ENCODE measurements at places on chromosomes 2 and 18.
A peak's percentile ranks its signal among the peaks of the same experiment; 100 is the strongest.

- peak; percentile 7 for DNase-seq
These were observed 10.3 kb upstream of the CHST10 start for GRCh38 chr2:100427627-100428258.

DNA sequence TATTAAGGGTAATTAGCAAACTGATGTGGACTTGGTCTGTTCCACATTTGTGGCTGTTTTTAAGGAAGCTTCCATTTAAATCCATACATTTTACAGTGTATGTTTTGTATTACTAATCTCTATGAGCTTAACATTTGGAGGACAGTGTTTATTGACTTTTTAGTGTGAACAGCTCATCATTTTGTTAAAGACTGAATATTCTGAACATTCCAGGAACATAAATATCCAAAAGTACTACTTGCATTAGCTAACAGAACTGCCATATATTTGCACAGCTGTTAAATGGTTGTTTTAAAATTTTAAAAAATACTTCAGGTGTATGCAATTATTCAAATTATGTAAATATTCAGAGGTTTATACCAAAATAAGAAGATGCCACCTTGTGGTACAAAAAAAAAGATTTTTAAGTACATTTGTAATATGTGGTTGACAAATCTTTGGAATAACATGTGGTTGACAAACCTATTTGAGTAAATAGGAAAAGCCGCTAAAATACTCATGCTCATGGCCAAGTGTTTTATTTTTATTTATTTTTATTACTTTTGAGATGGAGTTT is 439.7 kb upstream of the FANCL start:
- no peak for DNase-seq

- DNase-seq, result no peak
These were observed 33.9 kb upstream of the BMP10 start for GRCh38 chr2:68905116-68905515.

- no peak for DNase-seq
These were observed 342.6 kb downstream of the CELF4 start for GRCh38 chr18:37222999-37223378.

GRCh38 chr18:6746386-6746960 is 17.0 kb downstream of the ARHGAP28 start:
- no peak for DNase-seq

- peak; percentile 27 for DNase-seq
These were observed 25.7 kb downstream of the SRBD1 start for GRCh38 chr2:45585267-45585861.

DNA sequence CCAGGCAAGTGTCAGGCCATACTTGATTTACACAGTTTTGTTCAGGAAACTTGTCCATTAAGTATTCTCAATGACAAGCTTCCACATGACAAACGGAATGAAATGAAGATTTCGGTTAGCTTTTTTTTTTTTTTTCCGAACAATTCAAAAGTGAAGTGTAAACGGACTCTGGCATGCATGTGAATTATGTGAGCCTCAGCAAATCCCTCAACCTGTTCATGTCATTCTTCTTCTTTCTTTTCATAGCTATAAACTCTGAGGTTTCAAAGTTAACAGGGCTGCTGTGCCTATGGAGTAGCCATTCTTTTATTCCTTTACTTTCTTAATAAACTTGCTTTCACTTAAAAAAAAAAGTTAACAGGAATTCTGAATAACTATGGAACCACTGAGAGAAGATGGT is 110.3 kb downstream of the NOL10 start:
- no peak for DNase-seq

GRCh38 chr2:217208867-217209266 is 349.0 kb upstream of the TNP1 start:
- DNase-seq, result no peak

DNA sequence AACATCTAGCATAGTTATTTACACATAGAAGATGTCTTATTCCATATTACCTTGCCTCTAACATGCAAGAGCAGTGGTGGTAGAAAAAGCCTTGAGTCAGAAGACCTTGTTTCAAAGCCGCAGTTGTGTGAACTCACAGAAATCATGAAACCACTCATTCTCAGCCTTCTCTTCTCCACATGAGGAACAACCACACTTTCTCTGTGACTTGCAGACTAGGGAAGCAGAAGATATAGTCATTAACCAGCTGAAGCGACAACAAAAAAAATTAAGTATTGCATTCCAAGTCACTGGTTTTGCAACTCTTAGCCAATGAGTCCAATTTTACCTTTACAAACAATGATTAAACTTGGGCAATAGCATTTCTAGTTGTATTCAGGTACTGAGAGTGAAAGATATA is 19.0 kb downstream of the TWSG1 start:
- no peak for DNase-seq

DNA sequence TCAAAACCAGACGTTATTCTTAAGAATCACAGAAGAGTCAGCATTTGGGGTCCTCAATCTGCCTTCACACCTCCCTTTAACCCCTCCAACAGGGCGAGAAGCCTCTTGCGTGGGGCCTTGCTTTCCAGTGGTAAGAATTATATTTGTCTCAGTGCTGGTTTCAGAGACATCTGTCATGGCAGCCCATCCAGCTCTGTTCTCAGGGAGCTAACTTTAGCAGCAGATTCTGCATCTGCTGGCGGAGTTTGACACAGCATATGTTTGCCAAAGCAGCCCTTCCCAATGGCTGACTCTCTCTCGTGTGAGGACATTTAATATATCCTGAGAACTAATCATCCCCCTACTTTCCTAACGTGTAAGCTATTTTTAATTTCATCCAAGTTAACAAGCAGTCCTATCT is 91.5 kb upstream of the BCL11A start:
- no peak for DNase-seq

GRCh38 chr2:229779650-229780049 is 65.3 kb upstream of the DNER start:
- DNase-seq, result no peak

GRCh38 chr18:41765460-41765859 is 189.6 kb upstream of the PIK3C3 start:
- no peak for DNase-seq

GRCh38 chr2:138964418-138964817 is 184.2 kb upstream of the NXPH2 start:
- DNase-seq, result no peak

DNA sequence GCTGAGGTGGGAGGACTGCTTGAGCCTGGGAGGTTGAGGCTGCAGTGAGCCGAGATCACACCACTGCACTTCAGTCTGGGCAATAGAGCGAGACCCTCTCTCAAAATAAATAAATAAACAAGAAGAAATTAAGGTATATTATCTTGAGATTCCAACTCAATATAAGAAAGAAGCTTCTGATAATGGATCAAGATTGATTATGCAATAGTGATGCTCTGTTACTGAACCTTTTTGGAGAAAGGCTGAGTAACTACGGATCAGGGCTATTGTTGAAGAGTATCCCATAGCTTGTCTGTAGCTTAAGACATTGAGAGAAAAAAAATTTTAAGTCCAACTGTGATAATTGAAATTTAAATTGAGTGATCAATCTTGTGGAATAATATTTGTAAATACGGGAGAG is 17.7 kb downstream of the GULP1 start:
- no peak for DNase-seq

DNA sequence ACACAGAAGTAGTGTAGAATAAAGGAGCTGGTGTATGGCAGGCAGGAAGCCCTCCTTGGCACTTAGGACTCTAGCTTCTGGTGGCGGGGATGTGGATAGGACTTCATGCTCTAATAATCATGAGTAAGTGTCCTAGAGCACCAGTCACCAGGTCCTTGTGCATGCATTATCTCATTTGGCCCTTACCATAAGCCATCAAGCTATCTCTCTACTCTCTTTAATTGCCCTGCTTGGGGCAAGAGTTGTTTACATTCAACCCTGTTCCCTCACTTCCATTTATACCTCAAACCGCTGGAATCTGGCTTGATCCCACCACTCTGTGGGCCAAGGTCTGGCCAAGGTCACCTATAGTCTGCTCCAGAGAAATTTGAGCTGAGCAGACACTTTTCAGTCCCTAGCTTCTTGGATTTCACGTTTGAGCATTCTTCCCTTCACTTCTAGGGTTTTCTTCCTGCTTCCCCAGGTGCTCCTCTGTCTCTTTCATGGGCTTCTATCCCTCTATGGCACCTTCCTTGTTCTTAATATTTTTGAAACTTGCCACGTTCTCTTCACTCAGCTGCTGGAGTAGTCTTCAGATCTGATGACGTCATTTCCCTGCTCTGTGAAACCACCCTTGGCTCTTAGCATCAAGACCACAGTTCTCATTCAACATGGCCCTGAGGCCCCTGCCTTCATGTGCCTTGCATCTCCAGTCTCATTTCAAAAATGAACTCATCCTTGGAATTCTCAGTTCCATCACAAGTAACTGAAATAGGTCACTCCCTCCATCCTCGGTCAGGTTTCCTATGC is 94.9 kb upstream of the GATA6 start:
- no peak for DNase-seq

- no peak for DNase-seq
These were observed 1308.7 kb upstream of the FAM98A start for GRCh38 chr2:34907812-34908211.

DNA sequence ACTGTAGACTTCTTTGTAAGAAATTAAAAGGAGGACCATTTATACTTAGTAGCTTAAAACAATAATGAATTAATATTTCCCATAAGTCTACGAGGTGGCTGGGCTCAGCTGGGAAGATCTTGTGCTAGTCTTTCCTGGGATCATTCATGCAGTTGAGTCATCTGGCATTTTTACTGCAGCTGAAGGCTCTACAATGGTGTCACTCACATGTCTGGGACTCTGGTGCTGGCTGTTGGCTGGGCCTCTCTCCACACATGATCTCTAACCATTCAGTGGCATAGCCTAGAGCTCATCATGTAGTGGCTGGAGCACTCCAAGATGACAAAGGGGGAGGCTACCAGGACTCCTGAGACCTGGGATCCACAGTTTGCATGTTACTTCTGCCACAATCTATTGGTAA is 35.5 kb downstream of the CLASP1 start:
- DNase-seq, result no peak

DNA sequence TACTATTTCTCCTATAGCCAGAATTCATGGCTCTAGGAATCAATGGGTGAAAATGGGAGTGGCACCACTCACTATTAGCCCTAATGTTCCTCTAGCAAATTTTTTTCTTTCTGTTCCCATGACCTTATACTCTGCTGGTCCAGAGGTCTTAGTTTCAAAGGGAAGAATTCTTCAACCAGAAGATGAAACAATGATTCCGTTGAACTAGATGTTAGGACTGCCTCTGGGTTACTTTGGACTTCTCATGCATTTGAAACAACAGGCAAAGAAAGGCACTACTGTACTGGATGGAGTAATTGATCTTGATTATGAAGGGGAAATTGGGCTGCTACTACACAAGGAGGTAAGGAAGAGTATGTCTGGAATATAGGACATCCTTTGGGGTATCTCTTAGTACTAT is 18.6 kb upstream of the ADCYAP1 start:
- no peak for DNase-seq

- DNase-seq, result no peak
These were observed 1392.1 kb upstream of the CELF4 start for GRCh38 chr18:38957736-38958135.

DNA sequence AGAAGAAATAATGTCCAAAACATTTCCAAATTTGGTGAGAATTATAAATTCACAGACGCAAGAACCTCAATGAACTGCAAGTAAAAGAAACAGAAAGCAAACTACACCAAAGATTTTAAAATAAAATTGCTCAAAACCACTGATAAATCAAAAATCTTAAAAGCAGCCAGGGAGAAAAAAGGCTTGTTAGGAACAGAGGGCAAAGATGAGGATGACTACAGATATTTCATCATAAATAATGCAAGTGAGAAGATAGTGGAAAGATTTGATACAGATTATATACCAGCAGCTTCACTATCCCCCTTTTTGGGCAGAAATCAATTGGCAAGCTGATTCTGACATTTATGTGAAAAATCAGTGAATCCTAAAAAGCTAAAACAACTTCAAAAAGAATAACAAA is 10.3 kb upstream of the ASXL3 start:
- DNase-seq, result no peak

DNA sequence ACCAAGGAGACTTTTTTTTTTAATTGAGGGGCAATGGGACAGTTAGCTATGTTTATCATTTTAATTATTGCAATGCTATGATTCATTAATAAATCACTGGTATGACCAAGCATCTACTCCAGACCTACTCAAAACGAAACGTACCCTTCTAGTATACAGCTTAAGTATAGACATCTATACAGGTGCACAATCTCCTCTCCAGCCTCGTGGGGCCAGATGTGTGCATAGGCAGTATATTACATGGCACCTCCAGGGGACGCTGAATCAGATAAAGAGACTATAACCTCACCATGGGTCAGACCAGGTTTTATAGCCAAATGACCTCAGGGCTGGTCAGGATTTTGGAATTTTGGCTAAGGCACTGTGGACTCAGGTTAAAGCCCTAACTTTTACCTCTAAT is 86.6 kb downstream of the SS18 start:
- DNase-seq, result no peak

DNA sequence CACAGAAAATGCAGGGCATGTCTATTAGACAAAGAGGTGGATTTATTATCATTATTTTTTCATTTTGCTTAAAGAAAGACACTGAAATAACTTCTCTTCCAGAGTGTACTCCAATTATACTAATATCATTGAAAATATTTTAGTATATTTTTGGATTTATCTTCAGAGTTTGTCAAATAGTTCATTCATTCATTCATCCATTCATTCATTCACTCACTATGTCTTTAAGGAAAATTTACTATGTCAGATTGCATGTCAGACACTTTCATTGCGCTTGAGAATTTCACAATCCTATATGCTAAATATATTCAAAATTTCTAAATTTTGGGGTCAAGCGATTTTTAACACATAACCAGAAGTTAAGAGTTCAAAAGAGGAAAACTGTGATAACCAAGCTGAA is 479.1 kb downstream of the ZEB2 start:
- DNase-seq, result no peak

GRCh38 chr18:63342206-63342605 is 22.6 kb upstream of the BCL2 start:
- no peak for DNase-seq

GRCh38 chr2:80852808-80853139 is 548.2 kb upstream of the LRRTM1 start:
- DNase-seq, result no peak

GRCh38 chr2:130393318-130393910 is 37.6 kb downstream of the PTPN18 start:
- peak; percentile 5 for DNase-seq

DNA sequence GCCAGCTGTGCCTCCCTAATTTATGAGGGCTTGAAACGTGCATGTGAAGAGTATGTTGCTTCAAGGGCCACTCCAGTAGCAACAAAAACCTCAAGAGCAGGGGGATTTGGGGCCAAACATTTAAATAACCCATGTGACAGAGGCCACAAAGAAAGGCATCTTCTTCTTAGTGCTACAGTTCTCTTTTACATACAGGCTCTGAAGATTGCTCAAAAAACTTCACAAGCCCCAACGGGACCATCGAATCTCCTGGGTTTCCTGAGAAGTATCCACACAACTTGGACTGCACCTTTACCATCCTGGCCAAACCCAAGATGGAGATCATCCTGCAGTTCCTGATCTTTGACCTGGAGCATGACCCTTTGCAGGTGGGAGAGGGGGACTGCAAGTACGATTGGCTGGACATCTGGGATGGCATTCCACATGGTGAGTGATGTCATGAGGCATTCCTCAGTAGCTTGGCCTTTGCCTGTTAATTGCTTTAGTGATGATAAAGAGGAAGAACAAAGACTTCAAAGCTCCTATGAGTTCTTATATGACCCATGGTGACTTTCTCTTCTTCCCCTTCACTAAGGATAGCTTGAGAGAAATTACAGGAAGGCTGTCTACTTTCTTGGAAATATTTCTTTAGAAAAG is 40.1 kb downstream of the NRP2 start:
- DNase-seq, result no peak

Measured in LoVo (cell line).